ENCODE measurements at places on chromosomes 3 and 15.

- DNase-seq = peak; percentile 52
Measured at GRCh38 chr15:57138349-57138788, 219.9 kb downstream of the TCF12 start.

DNA sequence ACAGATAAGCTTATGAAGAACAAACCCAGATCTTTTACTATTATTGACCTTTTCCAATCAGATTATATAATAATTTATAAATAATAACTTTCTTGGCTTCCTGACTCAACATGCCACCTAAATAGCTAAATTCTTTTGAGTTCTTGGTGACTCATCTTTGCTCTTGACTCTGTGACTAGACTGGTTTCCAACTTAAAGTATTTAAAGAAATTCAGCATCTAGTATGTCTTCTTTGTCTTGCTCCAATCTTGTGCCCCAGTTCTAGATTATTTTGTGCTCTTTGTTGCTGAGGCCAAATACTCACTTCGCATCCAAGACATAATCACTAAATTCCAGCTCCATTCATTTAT lies 483.2 kb upstream of the TBL1XR1 start:
- no peak for DNase-seq

- no peak for DNase-seq
Measured at GRCh38 chr3:156816091-156816793, 9.9 kb upstream of the LEKR1 start.

GRCh38 chr3:14161282-14161681 lies 17.1 kb downstream of the XPC start:
- no peak for DNase-seq

GRCh38 chr3:78887029-78887428 lies 880.8 kb downstream of the ROBO1 start:
- no peak for DNase-seq

- DNase-seq = no peak
Measured at GRCh38 chr3:135412475-135412874, 553.1 kb upstream of the PPP2R3A start.

GRCh38 chr3:183637106-183637486 lies 1.7 kb downstream of the KLHL24 start:
- DNase-seq = no peak

DNA sequence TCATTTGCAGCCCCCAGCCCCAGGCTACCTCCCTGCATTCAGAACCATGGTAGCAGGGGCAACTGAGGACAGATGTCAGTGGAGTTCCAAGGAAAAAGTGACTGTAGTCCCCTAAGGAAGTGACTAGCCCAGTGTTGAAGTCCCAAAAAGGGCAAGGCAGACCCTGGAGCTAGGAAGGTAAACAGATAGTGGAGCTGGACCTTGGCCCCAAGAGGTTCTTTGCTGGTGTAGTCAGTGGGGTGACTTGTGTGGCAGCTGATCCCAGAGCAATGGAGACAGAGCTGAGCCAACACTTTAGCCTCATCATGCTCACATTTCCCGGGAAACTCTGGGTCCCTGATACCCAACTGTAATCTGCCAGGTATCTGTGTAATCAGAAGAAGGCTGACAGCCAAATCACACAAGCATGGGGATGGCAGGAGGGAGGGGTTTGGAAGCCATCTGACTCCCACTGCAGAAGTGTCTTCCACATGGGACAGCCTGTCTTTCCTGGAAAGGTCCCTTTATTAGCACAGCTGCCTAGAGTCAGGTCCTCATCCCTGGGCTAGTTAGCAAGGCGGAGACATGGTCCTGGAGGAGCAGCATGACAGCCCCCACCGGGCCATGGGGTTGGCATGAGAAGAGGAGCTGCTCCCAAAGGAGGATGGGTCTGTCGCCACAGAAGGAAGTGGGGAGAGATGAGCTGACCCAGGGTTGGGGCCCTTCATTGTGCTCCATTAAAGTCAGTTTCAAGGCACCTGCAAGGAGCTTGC lies 39.8 kb downstream of the PXYLP1 start:
- no peak for DNase-seq

GRCh38 chr15:70348581-70349344 lies 251.0 kb upstream of the TLE3 start:
- peak; percentile 26 for DNase-seq

DNA sequence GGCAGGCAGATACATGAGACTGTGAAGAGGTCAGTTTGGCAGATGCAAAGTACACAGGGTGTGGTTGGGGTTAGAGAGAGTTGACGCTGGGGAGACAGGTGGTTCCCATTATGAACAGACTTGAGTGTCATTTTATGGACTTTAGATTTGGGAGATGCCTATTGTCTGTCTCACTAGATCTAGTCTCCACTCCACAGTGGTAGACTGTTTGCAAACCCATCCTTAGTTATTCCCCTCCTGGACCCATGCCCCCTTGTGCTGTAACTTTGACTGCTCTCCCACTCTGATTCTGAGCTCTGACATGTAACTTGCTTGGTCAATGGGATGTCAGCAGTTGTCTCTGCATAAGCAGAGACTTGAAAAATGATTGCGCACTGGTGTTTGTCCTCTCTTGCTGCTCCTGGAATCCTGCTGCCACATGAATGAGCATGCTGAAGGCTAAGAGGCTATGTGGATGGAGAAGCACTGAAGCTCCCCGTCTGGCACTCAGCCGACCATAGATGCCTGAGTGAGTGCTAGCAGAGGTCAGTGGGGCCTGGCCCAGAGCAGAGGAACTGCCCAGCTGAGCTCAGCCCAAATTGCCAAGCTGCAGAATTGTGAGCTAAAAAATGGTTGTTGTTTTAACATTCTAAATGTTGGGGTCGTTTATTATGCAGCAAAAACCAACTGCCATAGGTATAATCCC lies 88.2 kb downstream of the FAM43A start:
- no peak for DNase-seq

GRCh38 chr15:63232405-63232804 lies 43.0 kb downstream of the RAB8B start:
- no peak for DNase-seq

DNA sequence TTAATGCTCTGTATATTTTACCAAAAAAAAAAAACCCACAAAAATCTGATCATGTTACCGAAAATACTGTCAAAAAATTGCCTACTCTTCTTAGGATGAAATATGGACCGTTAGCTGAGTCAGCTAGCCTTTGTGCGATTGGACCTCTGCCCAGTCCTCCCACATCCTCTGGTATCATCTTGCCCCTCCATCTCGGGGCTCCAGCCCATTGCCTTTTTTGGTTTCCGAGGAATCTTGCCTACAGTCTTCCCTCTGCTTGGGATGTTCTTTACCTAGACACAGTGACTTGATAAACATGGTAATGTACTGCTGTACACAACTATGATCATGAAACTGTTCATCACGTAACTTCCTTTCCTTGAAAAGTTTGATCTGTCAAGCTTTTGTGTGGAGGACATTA lies 371.4 kb downstream of the SV2B start:
- no peak for DNase-seq

DNA sequence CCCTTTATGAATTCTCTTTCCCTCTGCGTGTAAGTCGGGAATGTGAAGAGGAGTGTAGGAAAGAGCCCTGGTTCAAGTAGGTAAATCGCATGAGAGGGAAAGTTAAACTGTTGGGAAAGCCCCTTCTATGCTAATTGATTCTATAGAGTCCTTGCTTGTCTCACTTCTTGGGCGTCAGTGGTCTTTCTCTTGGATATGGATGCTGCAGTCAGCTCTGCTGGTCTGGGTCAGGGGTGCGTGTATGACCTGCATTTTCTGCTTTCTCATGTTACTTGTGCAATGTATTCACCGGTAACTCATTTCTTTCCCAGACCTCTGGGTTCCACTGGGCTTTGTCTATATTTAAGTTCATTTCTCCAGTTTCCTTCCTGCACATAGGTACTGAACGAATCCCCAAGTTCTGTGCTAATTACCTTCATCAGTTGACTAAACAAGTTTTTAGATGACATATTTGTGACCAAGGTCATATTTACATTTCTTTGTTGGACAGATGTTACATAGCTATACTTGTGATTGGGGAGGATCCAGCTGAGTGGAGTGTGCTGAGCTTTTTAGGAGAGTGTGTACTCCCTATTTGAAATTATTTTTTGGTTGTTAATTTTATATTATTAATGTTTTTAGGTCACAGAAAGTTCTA lies 1.4 kb downstream of the SETD5 start:
- DNase-seq = peak; percentile 11

DNA sequence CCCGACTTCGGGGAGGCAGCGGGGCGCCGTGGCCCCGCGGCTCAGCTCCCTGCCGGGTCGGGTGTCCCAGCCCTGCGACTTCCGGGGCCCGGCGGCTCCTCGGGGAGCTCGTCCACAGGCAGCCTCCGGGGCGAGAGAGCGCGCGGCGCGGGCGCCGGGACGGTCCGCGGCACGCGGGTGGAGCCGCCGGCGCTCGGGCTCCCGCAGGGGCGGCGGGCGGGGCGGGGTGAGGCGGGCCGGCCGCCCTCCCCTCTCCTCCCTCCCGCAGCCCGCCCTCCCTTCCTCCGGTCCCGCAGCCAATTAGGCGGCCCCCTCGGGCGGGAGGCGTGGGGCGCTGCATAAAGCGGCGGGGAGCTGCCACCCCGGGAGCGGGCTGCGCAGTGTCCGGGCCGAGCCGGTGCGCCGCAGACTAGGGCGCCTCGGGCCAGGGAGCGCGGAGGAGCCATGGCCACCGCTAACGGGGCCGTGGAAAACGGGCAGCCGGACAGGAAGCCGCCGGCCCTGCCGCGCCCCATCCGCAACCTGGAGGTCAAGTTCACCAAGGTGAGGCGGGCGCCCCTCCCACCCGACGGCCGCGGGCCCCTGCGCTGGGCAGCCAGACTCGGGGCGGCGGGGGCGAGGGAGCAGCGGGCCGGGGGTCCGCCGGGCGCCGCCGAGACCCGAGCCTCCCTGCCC lies at the start of gene ALDH1A3:
Gene ALDH1A3, plus strand, starts transcription at position 368 of the 675 bp plus-strand sequence. Its CDS starts 77 bp downstream, at position 445.
- no peak for DNase-seq

- no peak for DNase-seq
Measured at GRCh38 chr3:191889106-191889505, 428.1 kb downstream of the PYDC2 start.

GRCh38 chr3:65262548-65262947 lies 574.7 kb upstream of the ADAMTS9 start:
- no peak for DNase-seq

- DNase-seq = peak; percentile 89
Measured at GRCh38 chr3:38453075-38453912, at the start of gene ACVR2B. Gene ACVR2B (plus strand): TSS chr3:38453890. CDS start chr3:38454323, 433 bp downstream.

DNA sequence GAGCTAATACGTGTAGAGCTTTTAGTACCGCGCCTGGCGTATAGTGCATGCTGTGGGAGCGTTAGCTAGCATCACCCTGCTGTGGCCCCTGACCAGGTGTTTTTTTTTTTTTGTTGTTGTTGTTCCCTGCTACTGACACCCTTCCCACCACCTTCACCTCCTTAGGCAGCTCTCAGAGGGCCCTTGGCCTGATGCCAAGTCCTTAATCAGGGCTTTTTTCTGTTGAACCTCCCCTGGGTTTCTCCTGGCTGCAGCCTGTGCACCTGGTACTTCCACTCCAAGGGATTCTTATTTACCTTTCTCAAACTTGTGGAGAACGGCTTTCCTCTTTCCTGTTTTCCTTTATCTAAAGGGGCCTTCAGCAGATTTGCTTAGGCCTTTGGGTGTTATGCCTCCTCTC lies 53.3 kb downstream of the SLC7A14 start:
- no peak for DNase-seq

DNA sequence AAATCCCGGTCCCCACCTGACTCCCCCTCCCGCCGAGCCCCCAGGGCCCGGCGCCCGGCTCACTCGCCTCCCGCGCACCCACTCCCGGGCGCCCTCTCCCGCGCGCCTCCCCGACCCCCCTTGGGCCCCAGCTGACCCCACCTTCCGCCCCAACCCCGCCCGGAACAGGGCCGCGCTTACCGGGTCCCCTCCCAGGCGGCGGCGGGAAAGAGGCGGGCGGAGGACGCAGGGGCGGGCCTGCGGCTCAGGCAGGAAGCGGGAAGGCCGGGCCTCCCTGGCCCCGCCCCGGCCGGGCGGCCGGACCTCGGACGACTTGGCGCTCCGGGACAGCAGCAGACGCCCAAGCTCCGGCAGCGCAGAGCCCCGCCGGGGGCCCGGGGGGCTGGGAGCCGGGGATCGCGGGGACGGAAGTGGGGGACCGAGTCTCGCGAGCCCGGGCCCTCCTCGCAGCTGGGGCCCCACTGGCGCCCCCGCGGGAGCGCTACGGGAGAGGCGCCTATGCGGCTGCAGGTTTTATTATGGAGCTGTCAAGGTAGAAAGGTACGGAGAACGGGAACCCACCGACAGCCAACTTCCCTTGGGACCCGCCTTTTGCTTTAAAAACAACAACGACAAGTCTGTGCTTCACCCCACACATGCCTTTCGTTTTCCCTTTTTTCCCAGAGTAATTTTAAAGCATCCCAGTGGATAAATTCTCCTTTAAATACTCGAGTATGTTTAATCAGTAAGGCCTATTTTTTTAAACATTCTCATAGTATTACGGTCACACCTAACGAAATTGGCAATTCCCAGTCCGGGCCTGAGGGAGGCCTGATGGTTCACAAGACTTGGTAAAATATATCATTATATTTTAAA lies at the start of gene SLC41A3:
Gene SLC41A3, minus strand, starts transcription at position 212 of the 855 bp plus-strand sequence. CDS start 15,905 bp downstream, outside the sequence.
- DNase-seq = peak; percentile 79

GRCh38 chr3:146581951-146582467 lies 23.1 kb downstream of the PLSCR5 start:
- no peak for DNase-seq

DNA sequence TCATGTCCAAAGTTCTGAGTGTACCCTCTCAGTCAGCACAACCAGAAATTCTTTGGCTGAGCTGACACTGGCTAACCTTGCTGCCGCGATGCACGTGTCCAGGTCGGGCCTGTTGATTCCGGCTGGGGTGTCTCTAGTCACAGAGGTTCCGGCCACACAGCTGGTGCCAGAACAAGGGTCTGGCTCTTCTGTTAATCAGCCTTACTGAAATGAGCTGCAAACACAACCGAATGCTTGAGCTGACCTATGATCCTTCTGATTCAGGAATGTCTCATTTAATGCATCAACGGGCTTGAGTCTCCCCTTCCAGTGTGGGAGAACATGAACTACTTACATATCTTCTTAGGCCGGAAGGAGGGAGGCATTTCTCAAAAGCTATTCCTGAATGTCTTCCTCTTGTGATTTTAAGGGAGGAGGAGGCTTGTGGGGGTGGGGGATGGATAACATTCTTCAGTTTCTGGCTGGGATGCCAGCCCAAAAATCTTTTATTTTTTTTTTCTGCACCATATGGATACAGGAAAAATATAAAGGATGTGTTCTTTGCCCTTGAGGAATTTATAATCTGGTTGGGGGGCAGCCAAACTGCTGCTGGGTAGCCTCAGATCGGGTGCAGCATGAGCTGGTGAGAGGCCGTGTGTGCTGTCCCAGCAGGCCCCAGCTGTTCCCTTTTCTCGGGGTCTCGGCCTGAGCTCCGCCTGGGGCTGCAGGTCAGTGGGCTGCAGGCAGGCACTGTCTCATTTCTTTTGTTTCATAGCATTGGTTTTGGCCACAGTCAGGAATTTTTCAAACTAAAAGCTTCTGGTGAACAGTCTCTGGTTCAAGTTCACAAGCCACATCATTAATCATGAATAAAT lies 319.1 kb upstream of the TBL1XR1 start:
- DNase-seq = peak; percentile 27

All from midbrain (tissue), 1 donor.